ENCODE measurements at places on chromosomes 11 and 22.

DNA sequence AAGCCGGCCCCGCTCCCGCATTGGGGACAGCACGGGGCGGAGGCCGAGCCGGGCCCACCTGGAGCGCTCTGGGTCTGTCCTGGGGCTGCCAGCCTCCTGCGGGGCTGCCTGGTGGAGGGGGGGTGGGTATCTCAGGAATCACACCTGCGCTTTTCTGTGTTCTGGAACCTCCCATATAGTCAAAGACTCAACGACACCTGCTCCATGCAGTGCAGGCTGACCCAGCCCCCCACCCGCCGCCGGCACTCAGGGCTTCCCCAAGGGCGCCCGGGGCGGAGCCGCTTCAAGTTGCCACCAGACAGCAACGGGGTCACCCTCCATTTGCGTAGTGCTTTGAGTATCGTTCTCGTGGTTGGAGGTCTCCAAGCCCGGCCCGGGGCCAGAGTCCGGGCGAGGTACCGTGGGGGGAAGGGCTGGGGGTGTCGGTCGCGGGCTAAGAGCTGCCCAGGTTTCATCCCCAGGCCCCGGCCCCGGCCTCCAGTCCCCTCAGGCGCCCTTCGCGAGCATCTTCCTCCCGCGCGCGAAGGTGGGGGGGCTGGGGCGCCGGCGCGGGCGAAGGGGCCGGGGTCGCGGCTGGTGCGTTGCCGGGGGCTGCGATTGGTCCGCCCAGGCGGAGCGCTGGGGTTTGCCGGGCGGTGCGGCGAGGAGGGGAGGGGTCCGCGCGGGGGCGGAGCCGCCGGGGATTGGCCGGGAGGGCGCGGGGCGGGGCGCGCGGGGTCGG is 6.6 kb downstream of the TSPAN4 start:
- DNase-seq, result no peak

- no peak for DNase-seq
These were observed 346.8 kb downstream of the ETS1 start for GRCh38 chr11:128240546-128240945.

- no peak for DNase-seq
These were observed 37.1 kb downstream of the SHISAL1 start for GRCh38 chr22:44275631-44275995.

GRCh38 chr11:106384429-106384828 is 307.0 kb downstream of the AASDHPPT start:
- DNase-seq, result no peak

- DNase-seq, result no peak
These were observed 74.8 kb downstream of the NAT10 start for GRCh38 chr11:34180040-34180813.

- no peak for DNase-seq
These were observed 533.9 kb upstream of the CCDC90B start for GRCh38 chr11:83819931-83820549.

DNA sequence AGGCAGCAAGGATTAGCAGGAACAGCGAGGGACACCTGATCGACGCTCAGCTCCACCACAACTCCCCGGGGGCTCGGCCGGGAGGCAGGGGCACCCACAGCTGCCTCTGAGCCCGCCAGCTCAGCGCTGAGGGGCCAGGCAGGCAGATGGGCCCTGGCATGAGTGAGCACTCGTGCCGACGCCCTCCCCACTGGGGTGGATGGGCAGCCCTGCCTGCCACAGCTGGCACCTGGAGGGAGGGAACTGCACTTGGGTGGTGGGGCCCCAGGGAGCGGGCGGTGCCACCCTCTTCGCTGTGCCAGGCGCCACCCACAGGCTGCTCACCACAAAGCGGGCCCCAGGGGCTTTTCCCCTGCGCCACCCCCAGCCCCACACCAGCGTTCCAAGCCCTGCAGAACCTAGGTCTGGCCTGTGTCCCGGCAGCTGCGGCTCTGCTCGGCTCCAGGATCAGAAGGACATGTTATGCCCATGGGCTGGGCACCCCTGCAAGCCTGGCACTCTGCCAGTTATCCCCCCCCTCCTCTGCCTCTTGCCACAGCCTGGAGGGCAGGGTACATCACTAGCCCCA is 28.8 kb downstream of the WNT7B start:
- no peak for DNase-seq

DNA sequence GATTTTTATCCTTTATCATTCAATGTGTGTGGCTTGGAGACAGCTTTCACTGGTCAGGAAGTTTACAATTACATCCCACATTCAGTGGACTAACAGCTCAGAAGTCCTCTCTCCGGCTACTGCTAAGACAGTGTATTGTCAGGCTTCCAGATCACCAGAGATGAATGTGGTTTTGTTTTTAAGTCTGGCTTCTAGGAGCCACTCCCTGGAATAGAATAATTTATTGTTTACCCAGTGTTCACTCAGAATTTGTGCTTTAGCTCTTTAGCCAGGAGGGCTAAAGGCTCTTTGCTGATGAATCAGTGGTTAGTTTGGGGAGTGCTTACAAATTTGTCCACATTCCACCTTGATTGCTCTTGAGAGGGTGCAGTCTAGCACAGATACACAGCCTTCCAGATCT is 26.5 kb downstream of the TRIM77 start:
- no peak for DNase-seq

- DNase-seq, result no peak
These were observed 1.3 kb upstream of the ISX start for GRCh38 chr22:35064664-35065063.

DNA sequence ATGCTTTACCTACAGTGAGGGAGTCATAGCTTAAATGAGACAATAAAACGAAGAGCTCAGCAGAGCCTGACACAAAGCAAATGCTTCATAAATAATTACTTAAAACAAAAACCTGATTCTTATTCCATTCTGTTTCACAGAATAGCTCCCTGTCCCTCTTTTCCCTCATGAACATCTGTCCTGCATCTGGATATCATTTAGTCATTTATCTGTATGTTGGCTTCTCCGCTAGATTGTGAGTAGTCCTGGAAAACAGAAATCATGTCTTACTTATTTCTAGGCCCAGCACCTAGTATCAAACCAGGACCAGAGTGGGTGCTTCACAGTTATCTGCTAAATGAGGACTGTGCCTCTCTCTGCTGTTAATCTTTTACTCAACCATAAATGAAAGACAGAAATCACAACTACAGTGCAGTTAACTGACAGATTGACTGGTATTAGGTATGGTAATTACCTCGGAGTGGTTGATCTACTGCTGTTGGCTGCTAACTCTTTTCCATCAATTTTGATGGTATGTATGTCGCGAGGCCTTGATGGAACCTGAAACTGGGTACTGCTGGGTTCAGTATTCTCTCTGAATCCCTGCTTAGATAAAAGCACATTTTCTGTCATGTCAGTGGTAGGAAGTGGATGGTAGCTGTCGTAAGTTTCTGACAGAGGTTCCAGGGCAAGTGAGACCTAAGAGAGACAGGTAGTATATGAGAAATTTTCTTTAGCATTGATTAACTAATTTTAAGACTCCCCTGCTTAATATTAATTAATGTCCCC is 31.5 kb downstream of the C2CD3 start:
- no peak for DNase-seq

DNA sequence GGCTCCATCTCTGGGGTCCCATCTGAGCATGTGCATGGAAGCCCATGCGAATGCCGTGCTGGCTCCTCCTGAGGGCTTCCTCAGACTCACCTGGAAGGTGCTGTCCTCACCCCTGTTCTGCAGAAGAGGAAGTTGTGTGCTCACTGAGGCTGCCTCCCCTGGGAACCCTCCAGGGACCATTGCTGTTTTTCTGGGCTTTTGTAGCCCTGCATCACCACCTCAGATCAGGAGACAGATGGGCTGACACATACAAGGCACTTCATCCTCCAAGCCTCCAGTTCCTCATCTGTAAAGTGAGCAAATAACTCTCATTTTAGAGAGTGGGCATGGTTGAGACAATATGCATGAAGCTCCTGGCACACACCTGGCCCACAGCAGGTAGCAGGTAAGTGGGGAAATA is 12.1 kb upstream of the LRRC32 start:
- no peak for DNase-seq

GRCh38 chr22:47200273-47201051 is 438.0 kb downstream of the TBC1D22A start:
- no peak for DNase-seq

DNA sequence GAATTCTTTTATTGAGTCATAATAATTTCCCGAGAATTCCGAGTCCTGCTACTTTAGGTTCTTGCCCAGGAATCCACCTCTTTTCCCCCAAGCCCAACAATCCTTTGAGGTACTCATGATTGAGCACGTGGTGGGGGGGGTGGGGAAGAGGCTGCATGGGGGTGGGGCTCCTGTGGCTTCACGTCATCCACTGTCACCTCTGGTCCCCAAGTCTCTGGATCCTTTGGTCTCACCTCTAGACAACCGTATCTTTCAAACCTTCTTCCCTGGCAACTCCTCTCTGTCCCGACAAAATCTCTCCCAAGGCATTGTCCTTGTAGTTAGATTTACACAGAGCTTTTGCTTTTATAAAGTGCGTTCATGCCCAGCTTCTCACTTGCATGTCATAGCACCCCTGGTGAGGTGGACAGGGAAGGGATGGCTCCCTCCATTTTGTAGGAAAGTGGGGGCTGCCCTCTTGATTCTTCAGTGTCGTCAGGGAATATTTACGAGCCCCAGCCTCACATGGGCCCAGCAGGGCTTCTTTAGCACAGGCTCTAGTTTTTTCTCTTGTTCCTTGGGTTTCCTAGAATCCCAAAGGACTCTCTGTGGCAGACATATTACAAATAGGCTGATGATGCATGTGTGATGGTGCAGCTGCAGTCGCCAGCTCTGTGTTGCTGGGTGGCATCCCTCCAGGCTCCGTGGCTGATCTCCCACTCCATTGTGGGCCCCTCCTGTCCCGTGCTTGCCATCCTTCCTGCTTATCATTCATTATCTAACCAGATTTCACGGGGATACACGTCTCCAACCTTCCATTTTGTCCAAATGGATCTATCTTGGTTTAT is 8.4 kb downstream of the UCP3 start:
- DNase-seq, result no peak

DNA sequence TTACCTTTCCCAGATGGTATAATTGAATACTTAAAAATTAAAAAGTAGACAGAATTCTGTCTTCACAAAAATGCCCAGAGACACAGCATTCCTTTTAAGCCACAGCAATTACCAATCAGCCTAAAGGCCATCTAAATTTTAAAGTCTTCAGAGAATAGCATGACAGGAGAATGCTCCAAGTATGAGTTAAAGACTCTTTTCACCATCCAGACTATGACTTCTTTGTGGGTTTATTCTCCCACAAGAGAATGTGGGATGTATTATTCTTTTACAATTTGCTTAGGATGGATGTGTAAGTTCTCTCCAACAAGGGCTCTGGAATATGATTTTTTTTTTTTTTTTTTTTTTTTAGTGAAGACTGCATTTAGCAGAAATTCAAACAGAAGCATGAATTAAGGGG is 249.9 kb downstream of the TTC28 start:
- no peak for DNase-seq

- no peak for DNase-seq
These were observed 3.2 kb downstream of the TAF1D start for GRCh38 chr11:93737904-93738612.

GRCh38 chr22:40805239-40805638 is 13.9 kb downstream of the SLC25A17 start:
- DNase-seq, result no peak

DNA sequence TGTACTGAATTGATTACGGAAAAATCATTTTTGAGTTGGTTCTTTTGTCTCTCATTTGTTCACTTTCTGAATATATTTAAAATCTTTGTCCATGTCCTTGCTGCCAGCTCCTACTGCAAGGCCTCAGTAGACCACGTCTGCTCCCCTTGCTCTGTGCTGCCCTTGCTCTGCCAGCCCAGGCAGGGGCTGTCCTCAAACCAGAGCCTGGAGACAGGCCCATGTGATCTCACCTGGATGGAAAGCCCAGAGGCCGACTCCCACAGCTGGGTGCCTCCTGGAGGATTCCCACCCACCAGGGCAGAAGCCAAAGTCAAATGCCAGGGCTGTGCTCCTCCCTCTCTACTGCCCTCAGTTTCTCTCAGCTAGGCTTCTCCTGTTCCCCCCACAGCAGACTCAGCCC is 141.8 kb downstream of the NTM start:
- no peak for DNase-seq

GRCh38 chr11:115930886-115931547 is 426.8 kb upstream of the CADM1 start:
- DNase-seq, result no peak

DNA sequence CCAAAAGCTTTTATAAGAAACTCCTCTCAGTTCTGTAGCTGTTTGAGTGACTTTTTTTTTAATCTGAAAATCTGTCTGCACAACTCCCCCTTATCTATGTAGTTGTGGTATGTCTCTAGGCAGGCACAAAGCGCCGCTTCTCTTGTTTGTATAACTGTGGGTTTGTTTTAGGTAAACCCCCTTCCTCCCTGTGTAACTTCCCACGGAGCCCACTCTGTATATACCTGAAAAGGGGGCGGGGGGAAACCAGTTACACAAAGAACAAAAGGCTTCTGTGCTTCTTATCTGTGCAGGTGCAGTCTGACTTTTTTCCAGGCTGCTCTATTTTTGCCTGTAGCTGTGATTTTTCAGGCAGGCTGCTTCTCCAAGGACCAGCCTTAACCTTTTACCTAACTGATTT is 13.2 kb downstream of the OR10AG1 start:
- DNase-seq, result no peak

- no peak for DNase-seq
These were observed 11.1 kb upstream of the ANO1 start for GRCh38 chr11:70067036-70067435.

DNA sequence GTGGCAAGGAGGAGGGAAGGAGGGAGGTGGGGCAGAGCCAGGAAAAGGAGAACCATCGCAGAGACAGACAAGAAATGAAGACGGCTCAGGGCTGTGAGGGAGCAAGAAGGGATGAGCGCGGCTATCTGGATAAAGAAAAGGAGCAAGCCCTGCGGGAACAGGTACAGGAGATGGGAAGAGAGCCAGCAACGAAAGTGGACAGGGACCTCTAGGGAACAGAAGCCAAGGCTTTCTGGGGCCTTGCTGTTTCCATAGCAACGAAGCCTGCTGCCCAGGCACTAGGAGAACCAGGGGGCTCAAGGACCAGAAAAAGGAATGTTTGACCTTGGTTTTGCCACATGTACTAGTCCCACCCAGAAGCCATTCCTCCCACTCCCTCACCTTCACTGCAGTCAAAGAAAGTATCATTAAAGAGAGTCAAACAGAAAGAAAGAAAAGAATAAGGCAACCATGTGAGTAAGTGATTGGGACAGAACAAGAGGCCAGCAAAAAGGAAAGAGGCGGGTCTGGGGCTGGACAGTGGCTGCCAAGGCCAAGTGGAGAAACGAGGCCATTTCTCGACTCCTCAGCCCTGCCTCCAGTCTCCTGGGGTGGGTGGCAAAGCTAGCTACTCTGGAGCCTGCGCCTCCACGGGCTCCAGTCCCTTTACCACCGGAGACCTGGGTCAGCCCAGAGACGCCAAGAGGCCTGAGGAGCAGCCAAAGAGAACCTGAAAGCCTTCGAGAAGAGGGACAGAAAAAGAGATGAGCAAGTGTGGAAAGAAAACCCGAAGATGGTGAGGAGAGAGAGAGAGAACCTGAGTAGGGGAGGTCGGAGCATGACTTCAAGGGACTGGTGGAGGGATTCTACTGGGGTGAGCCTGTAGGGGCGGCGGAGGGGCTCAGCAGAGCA is 35.1 kb downstream of the NRXN2 start:
- no peak for DNase-seq

GRCh38 chr11:64762277-64762673 is 2.5 kb upstream of the PYGM start:
- no peak for DNase-seq

- DNase-seq, result no peak
These were observed at the start of gene GSTT4 for GRCh38 chr22:24005201-24005600. TSS of gene GSTT4 (minus strand) at chr22:24005453. CDS start at chr22:24005356, 97 bp downstream.

- no peak for DNase-seq
These were observed 107.1 kb upstream of the DDI1 start for GRCh38 chr11:103929170-103929903.

Measured in stimulated activated CD4-positive, alpha-beta T cell treated with anti-CD3 and anti-CD28 coated beads, Interleukin-15, amount 100 ng/mL, for 1 hour (primary cell).